Activated CD8-positive, alpha-beta T cell treated with anti-CD3 and anti-CD28 coated beads for 36 hours (primary cell): ENCODE measurements at places on chromosomes 4 and X. TPM values are rescaled to one million over a fixed set of nuclear protein-coding genes. Genes with fewer than 3 reads are reported as not detected.

GRCh38 chr4:181372014-181372413, 871.2 kb upstream of the TENM3 start:
- no peak for DNase-seq

GRCh38 chrX:7223271-7223670, 75.3 kb upstream of the PUDP start:
- no peak for DNase-seq

Gene POU4F2
- not detected for total RNA-seq

- no peak for DNase-seq
Measured at GRCh38 chrX:133533249-133533648, 118.0 kb upstream of the GPC4 start.

GRCh38 chr4:3683744-3684421, 82.3 kb upstream of the ADRA2C start:
- no peak for DNase-seq

DNA sequence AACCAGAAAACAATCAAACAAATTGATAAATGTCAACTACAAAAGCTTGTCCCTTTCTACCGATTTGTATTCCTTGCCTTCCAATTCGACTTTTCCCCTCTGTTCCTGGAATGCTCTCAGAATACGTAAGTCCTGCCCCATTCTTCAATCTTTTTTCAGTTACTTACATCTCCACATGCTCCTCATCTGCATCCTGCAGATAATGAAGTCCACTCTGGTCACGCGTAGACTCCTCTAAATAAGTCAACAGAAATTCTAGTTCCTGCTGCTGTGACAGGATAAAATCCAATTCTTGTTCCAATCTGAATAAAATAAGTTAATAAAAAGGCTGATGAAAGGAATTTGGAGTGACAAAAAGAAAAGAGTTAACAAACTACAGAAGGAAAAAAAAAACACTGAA, 34.4 kb upstream of the RBM41 start:
- DNase-seq = no peak

DNA sequence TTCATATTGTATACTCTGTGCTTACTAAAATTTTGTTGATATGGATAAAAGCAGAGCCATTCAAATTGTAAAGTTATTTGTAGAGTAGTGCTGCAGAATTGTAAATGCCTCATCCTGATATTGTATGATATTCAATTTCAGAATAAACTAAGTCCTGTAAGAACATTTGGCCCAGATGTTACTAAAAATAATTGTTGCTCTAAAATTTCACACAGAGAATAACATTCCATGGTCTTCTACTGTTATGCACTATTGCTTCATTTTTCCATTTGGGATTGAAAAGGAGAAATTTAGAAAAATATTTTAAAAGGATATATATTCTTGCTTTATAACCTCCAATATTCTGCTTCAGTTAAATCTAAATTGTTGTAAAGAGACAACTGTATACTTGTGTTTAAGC, 195.6 kb downstream of the LARP7 start:
- DNase-seq = no peak

DNA sequence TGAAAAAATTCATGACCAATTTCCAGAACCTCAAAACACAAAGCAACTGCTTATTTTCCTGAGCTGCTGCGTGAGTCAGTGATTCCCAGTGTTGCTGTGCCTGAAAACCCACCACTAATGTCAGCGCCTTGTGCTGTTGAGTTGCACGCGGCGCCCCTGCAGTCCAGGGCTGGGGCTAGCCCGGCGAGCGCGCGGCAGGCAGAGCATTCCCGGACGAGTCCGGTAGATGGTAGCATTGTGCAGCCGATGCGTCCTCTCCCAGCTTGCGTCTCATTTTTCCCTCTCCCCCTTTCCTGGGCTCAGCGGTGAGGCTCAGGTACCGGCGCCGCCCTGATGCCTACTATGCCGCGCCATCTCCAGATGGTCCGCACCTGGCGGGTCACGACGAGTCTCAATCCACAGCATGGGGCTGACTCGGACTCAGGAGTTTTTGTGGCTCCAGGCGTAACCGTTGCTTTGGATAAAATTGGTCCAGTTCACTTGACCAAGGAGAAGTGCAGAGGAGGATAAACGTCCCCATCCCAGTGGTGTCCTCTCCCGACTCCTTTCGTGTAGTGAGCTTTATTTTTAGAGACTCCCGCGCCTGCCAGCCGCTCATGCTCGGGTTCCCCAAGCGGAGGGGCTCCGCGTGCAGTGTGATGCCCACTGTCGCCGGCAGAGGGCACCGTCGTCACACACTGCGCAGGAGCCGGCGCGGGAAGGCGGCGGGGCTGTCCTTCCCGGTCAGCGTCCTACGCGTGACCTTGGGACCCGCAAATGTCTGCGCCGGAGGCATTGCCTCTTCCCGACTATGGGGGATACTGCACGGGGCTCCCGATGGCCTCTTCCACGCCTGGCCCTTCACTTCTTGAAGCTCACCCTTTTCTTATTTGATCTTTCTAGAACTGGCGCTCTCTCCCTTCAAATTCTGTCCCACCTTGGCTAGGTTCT, 53.6 kb upstream of the IGFBP7 start:
- DNase-seq = peak; percentile 81

DNA sequence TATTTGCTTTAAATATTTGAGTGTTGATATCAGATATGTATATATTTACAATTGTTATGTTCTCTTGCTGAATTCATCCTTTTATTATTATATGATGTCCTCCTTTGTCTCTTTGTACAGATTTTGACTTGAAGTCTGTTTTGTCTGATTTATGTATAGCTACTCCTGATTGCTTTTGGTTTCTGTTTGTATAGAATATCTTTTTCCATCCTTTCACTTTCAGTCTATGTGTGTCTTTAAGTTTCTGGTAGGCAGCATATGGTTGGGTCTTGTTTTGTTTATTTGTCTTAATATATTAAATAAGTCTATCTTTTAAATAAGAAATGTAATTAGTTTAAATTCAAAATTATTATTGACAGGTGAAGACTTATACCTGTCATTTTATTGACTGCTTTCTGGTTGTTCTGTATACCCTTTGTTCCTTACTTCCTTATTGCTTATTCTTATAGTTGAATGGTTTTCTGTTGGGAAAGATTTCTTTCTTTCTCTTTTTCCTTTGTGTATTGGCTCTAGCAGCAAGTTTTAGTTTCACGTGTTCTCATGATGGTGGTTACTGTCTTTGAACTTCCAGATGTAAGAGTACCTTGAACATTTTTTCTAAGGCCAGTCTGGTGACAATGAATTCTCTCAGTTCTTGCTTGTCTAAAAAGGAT, 31.1 kb downstream of the RAB28 start:
- no peak for DNase-seq

DNA sequence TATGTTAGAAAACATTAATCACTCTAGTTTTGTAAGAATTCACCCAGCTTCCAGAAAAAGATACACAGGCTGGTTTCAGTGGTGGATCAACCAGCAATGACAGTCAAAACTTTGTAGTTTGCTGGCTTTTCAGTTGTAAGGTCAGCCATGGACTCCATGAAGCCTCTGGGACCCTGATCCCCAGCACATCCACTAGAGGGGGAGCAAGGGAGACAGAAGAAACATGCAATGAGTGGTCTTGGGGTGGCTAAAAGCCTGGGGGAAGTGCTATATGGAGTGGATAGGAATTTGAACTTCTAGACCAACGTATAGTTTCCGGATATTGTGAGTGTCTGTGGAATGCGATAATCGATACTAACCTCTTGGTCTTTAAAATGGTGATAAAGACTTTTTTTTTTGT, 72.7 kb downstream of the AFF2 start:
- DNase-seq = no peak

Gene HDAC8
- total RNA-seq = 14.6 TPM
